ENCODE measurements at places on chromosomes 6 and 20.

- no peak for DNase-seq
Observed at GRCh38 chr6:41429506-41430504, 94.4 kb downstream of the NCR2 start.

DNA sequence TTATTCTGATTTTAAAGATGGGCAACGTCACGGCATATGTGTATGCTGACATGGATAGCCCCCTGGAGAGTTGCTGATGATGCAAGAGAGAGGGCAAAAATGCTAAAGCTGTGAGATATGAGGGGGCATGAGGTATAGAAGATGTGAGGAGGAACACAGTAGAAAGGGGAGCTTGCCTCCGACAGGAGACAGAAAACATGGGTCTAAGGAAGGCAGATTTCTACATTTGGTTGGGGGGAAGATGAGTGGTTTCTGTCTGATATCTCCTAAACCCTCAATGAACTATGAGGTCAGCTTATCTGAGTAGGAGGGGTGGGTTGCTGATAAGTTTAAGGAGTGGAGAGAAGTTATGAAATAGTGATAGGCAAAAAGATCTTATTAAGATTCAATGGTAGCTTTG lies 6.0 kb downstream of the RNF24 start:
- DNase-seq, result no peak

DNA sequence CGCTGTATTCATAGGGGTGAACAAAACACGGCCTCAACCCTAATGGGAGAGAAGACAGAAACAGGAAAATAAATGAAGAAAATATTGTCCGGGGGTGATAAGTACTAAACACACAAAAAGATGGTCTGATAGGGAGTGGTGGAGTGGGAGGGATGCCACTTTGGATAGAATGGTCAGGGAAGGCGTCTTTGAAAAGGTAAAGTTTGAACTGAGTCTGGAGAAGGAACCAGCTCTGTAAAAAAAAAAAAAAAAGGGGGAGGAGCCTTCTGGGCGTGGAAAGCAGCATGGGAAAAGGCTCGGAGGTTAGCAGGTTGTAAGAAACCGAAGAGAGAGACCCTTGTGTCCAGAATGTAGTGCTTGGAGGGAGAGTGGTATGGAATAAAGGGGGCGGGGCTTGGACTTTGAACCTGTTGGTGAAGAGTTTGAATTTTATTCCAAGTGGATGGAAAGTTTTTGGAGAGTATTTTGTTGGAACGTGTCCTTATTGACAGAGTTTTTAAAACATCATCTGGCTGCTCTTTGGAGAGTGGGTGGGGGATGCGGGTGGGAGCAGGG lies 1.8 kb downstream of the CHMP4B start:
- DNase-seq, result no peak

- no peak for DNase-seq
Observed at GRCh38 chr6:31354864-31355582, 2.0 kb downstream of the HLA-B start.

- DNase-seq, result no peak
Observed at GRCh38 chr6:37177077-37177934, 7.4 kb downstream of the PIM1 start.

- no peak for DNase-seq
Observed at GRCh38 chr6:3524456-3524855, 67.6 kb upstream of the SLC22A23 start.

Measured in stimulated activated CD4-positive, alpha-beta T cell treated with anti-CD3 and anti-CD28 coated beads, Interleukin-2, amount 100 ng/mL, for 4 hours (primary cell).